GM12865 (cell line): ENCODE measurements at places on chromosomes 6 and 20.

GRCh38 chr6:56655249-56655648 lies 12.6 kb upstream of the DST start:
- DNase-seq: no peak

- DNase-seq: no peak
Observed at GRCh38 chr6:50816947-50817645, 1.6 kb upstream of the TFAP2B start.

- DNase-seq: no peak
Observed at GRCh38 chr6:145233955-145234354, 501.4 kb downstream of the EPM2A start.

GRCh38 chr6:683742-684440 lies 9.0 kb downstream of the EXOC2 start:
- DNase-seq: no peak

- DNase-seq: no peak
Observed at GRCh38 chr6:26392932-26393636, 9.0 kb upstream of the BTN3A1 start.

GRCh38 chr6:76677017-76677416 lies 604.6 kb upstream of the IMPG1 start:
- no peak for DNase-seq

- DNase-seq: no peak
Observed at GRCh38 chr6:76057469-76057868, 15.0 kb downstream of the IMPG1 start.

GRCh38 chr20:61809006-61809770 lies 256.5 kb downstream of the TAF4 start:
- DNase-seq: no peak

GRCh38 chr6:112231594-112232060 lies 22.7 kb downstream of the LAMA4 start:
- DNase-seq: no peak

DNA sequence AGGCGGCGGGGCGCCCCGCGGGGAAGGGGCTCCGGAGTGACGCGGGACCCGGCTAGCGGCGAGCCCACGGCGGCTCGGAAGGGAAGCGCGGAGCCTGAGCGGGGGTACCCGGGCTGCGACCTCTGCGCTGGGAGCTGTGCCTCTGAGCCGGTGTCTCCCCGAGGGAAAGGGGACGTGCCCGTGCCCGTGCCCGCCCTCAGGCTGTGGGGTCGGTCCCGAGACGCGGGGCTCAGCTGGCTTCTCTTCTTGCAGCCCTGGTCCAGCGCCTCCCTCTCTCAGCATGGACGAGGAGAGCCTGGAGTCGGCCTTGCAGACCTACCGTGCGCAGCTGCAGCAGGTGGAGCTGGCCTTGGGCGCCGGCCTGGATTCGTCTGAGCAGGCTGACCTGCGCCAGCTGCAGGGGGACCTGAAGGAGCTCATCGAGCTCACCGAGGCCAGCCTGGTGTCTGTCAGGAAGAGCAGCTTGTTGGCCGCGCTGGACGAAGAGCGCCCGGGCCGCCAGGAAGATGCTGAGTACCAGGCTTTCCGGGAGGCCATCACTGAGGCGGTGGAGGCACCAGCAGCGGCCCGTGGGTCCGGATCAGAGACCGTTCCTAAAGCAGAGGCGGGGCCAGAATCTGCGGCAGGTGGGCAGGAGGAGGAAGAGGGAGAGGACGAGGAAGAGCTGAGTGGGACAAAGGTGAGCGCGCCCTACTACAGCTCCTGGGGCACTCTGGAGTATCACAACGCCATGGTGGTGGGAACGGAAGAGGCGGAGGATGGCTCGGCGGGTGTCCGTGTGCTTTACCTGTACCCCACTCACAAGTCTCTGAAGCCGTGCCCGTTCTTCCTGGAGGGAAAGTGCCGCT lies 686 bp downstream of the ZGPAT start:
- DNase-seq: peak; percentile 43

GRCh38 chr6:94670017-94670416 lies 907.3 kb upstream of the MANEA start:
- no peak for DNase-seq

GRCh38 chr6:123017104-123017682 lies 21.2 kb downstream of the CLVS2 start:
- no peak for DNase-seq

DNA sequence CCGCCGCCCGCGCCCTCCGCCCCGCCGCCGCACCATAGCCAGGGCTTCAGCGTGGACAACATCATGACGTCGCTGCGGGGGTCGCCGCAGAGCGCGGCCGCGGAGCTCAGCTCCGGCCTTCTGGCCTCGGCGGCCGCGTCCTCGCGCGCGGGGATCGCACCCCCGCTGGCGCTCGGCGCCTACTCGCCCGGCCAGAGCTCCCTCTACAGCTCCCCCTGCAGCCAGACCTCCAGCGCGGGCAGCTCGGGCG lies 1.5 kb downstream of the FOXC1 start:
- no peak for DNase-seq

GRCh38 chr20:24665741-24666191 lies 196.3 kb downstream of the SYNDIG1 start:
- DNase-seq: no peak

DNA sequence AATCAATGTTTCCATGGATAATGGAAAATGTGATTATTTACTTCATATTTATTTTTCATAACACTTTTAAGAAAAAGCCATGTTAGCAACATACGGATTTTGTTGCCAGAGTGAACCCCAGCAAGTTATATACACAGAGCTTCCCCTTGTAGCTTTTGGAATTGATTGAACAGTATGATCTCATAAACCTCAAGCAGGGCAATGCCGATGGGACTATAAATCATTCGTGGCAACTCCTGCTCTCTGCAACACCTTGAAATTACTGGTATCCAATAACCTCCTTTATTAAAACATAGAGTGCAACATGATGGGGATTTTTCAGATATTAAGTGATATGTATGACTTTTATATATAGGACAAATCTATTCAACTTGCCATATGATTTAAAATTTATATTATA lies 428.5 kb downstream of the KHDRBS2 start:
- DNase-seq: no peak

GRCh38 chr6:45054610-45055009 lies 273.5 kb upstream of the RUNX2 start:
- DNase-seq: peak; percentile 30

DNA sequence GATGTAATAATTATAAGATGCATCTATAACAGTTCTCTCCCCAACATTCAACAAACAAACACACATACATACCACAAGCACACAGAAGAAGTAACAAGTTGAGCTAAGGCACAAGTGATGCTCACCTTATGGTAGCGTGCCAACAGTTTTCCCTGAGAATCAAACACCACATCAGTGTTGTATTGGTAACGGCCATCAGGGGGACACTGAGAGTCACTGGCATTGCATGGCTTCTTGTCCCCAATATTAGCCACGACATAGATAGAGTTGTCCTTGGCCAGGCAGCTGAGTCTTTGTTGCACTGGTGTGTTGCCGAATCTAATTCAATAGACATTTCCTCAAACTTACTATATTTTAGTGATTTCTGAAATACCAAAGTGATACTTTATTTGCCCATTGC lies 14.8 kb upstream of the VNN1 start:
- DNase-seq: peak; percentile 10

GRCh38 chr6:69868961-69869360 lies 2.6 kb downstream of the COL19A1 start:
- no peak for DNase-seq

GRCh38 chr20:50992733-50993457 lies 30.0 kb downstream of the KCNG1 start:
- peak; percentile 64 for DNase-seq

- no peak for DNase-seq
Observed at GRCh38 chr20:59210186-59210585, 46.6 kb downstream of the ZNF831 start.

- DNase-seq: no peak
Observed at GRCh38 chr6:68527691-68528090, 107.4 kb upstream of the ADGRB3 start.

- no peak for DNase-seq
Observed at GRCh38 chr20:7723284-7723683, 217.0 kb downstream of the HAO1 start.

DNA sequence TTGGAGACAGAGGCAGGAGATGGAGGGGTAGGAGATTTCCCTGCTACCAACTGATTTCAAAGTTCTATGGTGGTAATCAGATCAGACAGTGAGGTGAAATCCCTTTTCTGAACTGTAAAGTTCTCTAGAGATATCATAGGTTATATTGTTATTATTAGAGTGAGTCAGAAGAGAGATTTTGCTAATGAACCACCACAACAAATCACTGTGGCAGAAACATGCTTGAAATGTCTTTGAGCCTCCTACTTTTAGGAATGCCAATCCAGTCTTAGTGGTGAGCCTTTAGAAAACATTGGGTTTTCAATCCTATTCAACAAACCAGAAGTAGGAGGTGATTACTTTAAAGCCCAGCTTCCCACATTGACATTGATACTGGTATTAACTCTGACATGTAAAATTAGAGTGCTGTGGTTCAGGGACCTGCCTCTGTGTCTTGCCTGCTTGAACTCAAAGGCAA lies 136.7 kb upstream of the CNR1 start:
- no peak for DNase-seq

DNA sequence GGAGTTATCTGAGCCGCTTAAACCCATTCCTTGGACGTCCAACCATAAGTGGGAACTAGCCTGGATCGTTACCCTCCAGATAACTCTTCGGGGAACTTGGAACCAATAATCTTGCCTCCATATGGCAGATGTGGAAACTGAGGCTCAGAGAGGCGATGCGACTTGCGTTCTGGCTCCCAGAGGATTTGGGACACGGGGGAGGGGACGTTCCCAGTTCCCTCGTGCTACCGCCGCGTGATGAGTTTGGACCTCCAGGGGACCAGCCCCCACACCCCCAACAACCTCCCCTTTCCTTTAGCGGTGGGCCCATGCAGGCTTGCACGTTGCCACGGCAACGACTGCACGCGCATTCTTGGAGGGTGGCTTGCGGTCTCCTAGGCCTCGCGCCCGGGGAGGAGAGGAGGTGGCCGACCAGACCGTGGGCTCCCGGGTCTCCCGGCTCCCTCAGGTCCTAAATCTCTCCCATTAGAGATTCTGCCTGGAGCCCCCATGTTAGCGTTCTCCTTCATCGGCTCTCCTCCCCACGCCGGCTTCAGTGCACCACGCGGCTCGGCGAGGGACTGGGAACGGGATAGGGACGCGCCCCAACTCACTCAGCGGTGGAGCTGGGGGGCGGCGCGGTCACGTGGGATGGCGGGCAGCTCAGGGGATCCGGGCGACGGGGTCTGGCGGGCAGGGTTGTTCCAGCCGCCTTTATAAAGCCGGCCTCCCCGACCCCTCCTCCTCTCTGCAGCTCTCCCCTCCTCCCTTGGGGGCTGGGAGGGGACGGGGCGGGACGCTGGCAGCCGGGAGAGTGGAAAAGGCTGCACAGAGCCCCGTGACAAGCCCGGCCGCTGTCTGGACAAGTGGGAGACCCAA lies at the start of gene PLTP:
PLTP (minus strand) TSS at position 670 of the 858 bp plus-strand sequence. CDS start 703 bp downstream, outside the sequence.
- DNase-seq: peak; percentile 41

DNA sequence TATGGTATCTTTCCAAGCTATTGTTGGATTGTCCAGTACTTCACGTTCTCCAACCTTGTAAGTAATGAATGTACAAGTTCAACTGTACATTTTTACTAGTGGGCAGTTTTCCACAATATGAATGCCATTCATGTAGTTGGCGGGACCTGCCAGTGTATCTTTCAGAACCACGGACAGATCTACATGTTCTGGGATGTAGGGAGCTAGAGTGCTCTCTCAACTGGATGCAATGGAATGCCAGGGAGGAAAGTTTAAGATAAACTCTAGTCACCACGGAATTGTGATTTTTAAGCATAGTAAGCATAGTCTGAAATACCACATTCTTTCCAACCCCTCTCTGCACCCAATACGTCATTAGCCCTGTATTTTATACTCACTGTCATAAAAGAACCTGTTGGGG lies 21.5 kb upstream of the HLA-C start:
- no peak for DNase-seq

DNA sequence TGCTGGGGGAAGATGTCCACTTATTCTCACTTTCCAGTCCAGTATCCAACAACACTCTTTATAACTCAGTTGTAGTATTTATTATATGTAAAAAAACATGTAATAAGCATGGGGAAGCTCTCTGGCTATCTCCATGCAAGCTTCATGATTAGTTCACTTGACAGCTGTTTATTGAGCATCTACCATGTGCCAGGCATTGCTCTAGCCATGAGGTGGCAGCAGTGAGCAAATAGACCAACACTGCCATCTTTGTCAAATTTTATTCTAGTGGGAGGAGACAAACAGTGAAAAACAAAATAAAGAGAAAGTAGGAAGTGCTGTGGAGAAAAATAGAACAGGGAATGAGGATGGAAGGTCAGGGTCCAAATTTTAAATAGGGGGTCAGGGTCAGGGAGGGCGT lies 131.8 kb downstream of the CFAP61 start:
- peak; percentile 58 for DNase-seq

DNA sequence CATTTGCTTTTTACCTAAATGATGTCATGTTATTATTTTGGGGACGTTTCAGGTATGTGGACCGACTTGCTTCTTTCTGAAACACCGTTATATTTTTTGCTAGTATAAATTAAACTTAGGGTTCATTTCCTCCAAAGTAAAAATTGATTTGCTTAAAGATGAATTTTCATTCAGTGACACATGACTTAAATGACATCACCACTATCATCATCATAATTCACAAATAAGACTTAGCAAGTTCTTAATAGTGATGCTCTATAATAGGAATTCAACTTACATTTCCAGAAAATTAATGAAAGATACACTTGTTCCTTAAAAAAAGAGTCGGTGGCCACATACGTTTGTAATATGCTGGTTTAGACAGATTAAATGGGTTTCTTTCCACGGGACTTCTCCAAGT lies 9.3 kb downstream of the IRF4 start:
- DNase-seq: no peak

DNA sequence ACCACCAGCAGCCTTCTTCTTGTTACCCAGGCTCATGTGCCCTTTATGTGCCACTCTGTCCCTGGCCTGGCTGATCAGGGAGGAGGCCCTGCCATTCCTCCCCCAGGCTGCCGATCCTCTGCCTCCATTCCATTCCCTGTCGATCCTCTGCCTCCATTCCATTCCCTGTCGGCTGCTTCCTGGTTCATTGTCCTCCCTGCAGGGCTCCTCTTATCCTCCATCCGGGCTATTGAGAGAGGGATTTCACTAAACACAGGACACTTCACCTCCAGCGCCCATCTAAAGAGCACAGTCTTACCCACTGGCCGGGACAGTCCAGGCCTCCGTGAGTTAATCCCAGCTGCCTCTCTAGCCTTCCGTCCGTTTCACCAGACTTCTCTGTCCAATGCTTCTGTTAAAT lies 7.7 kb upstream of the TTLL2 start:
- no peak for DNase-seq

DNA sequence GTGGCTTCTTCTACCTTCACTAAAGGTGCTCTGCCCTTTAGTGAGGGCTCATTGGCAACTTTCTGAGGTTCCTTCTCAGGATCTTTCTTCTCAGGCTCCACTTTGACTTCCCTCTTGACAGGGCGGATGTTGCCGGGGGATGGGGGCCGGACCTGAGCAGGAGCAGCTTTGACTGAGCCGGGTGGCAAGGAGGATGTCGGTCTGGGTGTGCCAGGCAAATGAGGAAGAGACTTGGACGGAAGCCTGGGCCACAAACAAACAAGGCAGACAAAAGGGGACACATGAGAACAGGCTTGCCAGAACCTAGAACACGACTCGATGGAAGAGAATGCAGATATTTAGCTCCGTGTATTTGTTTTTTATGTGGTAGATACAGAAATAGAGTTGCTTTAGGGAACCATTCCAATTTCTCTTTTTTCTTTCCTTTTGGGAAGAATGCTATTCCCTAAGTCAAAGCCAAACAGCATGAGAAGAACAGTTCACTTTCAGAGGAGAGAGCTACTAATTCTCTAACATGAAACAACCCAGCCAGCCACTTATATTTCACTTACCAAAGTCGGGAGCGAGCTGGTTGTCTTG lies 76.2 kb upstream of the BCLAF1 start:
- peak; percentile 46 for DNase-seq
